ENCODE measurements at places on chromosomes 1 and 21.

DNA sequence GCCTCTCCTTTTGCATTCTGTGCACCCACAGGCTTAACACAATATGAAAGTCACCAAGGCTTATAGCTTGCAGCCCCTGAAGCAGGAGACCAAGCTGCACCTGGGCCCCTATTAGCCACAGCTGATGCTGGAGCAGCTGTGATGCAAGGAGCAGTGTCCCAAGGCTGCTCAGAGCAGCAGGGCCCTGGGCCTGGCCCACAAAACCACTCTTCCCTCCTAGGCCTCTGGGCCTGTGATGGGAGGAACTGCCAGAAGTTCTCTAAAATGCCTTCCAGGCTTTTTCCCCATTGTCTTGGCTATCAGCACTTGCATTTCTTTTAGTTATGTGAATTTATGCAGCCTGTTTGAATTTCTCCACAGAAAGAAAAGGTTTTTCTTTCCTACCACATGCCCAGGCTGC, 89.5 kb upstream of the KCTD3 start:
- no peak for DNase-seq

- DNase-seq = no peak
Observed at GRCh38 chr1:39466413-39467107, 24.9 kb upstream of the BMP8A start.

GRCh38 chr1:184161071-184161698, 109.7 kb downstream of the TSEN15 start:
- DNase-seq = no peak

DNA sequence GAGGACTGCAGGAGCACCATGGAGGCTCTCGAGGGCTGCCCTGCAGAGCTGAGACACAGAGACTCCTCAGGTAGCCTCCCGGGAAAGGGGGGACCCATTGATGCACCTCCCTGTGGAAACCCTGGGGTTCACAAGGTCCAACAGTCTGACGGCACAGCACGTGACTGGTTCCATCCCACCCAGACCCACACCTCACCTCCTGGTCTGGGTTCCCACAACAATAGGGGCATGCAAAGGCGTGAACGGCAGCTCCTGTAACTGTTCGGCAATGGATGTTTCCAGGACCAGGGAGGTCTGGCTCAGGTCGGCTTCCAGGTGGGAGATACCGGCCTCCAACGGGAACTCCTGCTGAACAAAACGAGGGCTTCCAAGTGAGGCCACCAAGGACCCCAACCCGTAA, 86.8 kb downstream of the NPHP4 start:
- DNase-seq = no peak

- no peak for DNase-seq
Observed at GRCh38 chr1:7398982-7399381, 372.1 kb upstream of the VAMP3 start.

DNA sequence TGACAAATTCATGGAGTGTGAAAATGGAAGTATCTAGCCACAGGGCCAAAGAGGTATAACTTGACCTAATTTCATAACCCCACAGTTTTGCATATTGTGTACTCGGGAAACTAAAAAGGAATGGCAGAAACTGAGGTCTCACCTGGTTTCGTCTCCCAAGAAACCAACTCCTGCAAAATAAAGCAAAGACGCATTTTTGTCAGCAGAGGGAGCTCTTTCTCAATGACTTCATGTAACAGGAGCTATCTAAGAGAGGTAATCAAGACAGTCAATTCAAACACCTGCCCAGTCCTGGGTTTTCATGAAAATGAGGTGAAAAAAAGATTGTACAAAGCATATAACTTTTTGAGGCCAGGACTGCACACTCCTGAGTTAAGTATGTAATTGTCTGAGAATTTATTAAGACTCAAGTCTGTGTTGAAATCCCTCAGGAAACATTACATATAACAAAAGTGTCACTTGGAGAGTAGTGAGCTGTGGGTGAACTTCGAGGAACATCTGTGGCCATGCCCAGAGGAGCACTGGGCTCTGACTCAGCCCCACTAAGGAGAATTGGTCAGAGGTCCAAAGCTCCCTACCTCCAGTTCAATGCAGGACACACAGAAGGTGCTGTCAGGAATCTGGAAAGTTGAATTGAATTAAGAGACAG, 17.6 kb downstream of the FCRL4 start:
- DNase-seq = peak; percentile 77

GRCh38 chr1:41003127-41003639, 18.3 kb downstream of the SLFNL1 start:
- no peak for DNase-seq

- no peak for DNase-seq
Observed at GRCh38 chr1:175755516-175756070, 12.2 kb upstream of the TNR start.

GRCh38 chr1:232988572-232989040, 38.2 kb downstream of the NTPCR start:
- peak; percentile 2 for DNase-seq

DNA sequence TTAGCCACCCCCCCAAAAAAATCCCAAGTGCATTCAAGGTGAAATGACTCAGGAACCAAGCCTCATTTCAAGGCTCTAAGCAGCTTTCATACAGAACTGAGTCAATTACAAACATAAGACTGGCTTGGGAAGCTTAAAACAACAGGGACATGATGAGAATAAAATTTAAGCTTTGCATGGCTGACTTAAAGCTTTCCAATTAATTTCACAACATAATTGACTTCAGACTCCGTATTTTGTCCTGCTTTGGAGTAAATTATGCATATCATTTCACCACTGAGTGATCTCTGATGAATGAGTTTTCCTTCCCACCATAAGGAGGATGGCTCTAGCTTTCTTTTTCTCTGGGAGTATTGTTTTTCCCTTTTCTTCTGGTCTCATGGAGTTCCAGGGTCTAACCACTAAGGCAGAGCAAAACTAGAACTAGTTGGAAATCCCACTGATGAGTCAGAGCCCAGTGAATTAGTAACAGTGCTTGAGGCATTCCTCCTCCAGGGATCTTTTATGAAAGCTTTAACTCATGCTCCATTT, 72.8 kb downstream of the XCL2 start:
- DNase-seq = peak; percentile 41

- DNase-seq = no peak
Observed at GRCh38 chr1:41939194-41939593, 20.5 kb upstream of the HIVEP3 start.

DNA sequence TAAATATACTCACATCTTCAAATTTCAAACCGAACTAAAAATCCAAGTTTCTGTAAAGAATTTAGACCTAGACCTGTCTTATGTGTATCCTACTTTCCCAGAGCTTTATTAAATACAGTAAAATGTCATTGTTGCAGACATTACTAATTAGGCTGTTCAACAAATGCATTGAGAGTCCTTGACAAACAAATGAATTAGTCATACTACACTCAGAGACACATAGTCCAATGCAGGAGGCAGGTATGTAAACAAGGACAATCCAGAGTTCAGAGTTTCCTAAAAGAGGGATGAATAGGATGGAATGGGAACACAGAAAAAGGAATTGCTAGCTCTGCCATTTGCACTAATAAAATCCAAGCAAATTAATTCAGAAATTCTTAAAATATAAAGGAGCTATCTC, 1.6 kb upstream of the EGLN1 start:
- peak; percentile 62 for DNase-seq

DNA sequence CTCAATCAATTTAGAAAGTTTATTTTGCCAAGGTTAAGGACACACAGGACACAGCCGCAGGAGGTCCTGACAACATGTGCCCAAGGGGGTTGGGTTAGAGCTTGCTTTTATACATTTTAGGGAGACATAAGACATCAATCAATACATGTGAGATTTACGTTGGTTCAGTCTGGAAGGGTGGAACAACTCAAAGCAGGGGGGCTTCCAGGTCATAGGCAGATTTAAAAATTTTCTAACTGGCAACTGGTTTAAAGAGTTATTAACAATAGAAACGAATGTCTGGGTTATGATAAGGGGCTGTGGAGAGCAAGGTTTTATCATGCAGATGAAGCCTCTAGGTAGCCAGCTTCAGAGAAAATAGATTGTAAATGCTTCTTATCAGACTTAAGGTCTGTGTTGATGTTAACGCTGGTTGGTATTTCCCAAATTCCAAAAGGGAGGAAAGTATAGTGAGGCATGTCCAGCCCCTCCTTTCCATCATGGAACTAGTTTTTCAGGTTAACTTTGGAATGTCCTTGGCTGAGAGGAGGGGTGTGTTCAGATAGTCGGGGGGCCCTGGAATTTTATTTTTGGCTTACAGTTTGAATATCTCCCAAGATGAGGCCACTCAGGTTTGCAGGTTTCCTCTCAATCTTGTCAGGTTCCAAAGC, 31.0 kb upstream of the TGFBR3 start:
- no peak for DNase-seq

DNA sequence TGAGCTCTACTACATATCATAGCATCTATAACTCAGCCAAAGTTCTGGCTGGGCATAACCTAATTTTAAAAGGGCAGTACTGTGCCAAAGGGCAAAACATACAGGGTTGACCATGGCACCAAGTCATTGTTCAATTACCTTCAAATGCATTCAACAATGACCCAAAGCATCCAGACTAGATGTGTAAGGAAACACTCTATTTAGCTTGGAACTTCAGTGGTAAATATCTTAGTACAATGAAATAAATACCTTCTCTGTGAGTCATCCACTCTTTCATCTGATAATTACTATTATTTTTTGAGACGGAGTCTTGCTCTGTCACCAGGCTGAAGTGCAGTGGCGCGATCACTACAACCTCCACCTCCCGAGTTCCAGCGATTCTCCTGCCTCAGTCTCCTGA, 70.0 kb downstream of the NVL start:
- DNase-seq = no peak

DNA sequence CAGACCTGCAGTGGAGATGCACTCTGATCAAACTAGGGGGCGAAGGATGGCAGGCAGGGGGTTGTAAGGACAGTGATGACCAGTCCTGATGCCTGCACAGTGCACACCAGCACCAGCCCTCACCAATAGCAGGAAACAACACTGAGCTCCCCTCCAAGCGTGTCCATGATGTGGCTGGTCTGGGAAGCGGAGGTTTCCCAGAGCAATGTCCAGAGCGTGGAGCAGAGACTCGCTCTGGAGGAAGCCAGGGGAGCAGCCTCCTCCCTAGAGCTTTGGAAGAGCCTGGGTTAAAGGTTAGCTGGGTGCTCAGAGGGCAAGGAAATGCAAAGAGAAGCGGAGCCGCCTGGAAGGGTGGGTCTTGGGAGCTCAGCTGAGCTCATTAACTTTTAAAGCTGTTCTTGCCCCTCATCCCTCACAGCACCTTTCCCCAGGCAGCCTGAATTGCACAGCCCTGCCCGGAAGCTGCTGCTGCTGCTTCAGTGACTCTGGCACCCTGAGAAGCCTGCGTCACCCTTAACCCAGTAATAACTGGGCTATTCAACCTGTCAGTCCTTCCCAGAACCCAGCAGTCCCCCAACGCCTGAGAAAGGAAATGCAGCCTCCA, 162.2 kb upstream of the RAB4A start:
- DNase-seq = no peak

- DNase-seq = no peak
Observed at GRCh38 chr1:6864166-6864565, 78.9 kb downstream of the CAMTA1 start.

GRCh38 chr1:94807742-94808491, 12.2 kb upstream of the SLC44A3 start:
- DNase-seq = peak; percentile 62

DNA sequence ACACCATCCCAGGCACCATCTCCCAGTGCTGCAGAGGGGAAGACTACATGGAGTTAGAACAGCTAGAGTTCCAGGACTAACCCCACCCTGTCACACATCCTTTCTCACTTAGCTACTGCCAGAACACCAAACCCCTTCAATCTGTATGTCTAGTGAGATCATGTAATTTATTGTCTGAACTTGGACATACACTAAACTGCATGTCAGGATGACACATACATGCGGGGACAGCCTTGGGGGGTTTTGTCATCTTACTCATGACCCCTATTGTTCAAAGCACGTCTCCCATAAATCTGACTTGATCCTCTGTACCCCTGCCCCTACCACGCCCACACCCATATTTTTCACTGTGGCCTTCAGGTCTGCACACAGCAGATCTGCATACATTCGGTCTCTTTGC, 71.3 kb downstream of the GABPA start:
- DNase-seq = no peak

DNA sequence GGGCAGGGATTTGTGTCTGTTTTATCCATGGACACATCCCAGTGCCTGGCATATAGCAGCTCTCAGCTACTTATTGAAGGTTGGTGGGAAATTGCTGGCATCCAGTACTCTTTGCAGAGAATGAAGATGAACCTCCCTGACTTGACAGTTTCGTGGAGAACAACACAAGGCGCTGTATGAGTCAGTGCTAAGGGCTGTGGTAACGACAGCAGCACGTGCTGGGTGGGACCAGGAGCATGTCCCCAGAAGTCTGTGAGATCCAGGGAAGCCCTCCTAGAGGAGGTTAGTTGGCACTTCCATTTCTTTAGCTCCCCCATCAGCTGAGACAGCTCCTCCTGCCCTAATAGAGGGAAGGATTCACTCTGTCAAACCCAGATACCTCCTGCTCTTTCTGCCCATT, 25.9 kb upstream of the IL19 start:
- no peak for DNase-seq

- DNase-seq = no peak
Observed at GRCh38 chr1:156598125-156598524, 3.2 kb downstream of the GPATCH4 start.

DNA sequence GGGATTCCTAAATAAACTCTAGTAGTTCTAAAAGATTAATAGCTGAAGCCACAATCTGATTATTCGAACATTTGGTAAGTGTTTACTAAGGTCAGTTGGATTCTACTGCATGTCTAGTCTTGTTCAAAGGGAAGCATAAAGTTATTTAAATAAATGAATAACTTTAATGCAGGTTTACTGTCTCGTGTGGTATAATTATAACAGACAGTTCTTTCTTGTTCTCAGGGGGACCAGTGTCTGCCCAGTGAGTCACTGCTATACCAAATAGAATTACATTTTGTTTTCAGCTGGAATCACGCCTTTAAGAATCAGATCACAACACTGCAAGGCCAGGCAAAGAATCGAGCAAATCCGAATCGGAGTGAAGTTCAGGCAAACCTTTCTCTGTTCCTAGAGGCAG, 45.1 kb downstream of the SMG7 start:
- no peak for DNase-seq

DNA sequence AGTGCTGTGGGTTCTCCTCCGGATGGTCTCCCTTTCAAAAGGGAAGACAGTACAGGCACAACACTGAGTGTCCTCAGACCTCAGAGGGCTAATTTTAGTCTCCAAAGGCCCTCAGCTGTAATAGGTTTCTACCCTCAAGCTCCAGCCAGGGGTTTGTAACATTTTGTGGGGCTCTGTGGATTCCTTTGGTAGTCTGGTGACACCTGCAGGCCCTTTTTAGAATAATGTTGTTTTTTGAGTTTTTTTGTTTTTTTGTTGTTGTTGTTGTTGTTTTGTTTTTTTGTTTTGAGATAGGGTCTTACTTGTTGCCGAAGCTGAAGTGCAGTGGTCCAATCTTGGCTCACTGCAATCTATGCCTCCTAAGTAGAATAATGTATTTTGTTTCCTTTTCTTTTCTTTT, 15.0 kb upstream of the TMEM201 start:
- DNase-seq = no peak

GRCh38 chr1:179490611-179491010, 85.1 kb downstream of the NPHS2 start:
- no peak for DNase-seq

Data from LoVo (cell line).